ENCODE measurements at places on chromosomes 12 and 14.

DNA sequence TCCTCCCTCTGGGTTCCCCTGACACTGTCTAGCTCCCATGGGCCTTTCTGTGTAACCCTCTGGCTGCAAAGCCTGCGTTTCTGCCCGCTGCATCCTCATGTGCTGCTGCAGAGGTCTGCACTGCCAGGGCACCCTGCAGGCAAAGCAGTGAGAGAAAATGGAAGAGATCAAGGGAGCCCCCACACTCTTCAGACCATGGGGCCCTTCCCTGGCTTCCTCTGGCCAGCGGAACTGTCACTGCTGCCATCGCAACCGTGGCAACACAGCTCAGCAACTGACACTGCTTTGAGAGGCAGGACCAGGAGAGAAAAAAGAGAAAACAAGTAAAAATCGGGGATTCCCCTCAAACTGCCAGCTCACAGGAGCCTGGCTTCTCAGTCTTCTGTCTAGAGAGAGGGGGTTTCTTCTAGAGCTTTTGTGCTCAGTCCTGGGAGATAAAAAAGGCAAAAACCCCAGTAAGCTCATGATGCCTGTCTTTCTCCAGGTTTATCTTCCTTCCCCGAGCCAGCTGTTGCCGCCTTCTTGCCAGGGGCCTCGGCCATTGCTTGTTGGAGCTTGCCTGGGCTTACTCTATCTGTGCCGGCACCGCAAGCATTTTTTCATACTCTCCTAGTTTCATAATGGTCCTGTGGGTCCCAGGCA is 38.9 kb downstream of the C14orf132 start:
- no peak for DNase-seq

- DNase-seq = peak; percentile 3
Observed at GRCh38 chr12:113049976-113050742, 6.4 kb upstream of the DTX1 start.

DNA sequence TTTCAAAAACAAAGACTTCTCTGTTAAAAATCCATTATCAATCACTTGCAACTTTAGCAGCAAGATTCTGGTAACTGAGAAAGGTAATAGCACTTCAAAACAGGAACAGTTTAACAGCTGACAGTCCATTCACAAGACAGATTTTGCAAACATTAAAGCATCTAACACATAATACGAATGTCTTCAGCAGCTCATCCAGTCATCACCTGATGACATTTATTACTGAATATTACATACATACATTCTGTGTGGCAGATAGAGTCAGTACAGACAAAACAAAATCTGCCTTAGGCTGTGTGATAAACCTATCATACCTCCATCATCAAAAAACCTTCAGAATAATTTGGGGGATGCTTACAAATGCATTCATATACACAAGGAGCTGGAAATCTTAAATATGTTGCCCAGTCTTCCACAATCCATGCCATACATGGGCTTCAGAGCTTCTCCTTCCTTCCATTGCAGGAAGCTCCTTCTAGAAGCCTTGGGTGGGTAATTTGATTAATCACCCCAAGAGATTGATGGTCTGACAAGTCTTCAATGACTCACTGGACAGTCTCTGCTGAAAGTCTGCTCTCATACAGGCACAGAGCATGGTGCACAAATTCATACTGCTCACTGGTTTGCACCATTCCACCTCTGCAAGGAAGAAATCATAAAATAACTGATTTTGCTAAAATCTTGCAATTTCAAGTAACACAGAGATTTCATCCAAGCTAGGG is 1.6 kb upstream of the PTPRB start:
- DNase-seq = no peak

DNA sequence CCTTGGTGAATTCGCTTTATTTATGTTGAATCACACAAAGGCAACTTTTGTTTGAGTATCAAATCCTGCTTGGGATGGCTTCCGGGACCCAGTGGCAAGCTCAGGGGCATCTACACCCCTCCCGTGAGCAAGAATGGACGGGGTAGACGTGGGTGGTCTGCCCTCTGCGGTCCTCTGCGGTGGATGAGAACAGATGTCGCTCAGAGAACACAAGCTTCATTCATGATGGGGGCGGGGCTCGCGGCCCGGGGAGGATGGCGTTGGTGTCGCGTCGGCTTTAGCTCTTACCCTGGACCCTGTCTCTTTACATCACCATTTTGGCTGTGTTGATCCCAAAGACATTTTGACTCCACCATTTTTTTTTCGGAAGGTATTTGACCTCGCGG is 158.5 kb upstream of the RTL1 start:
- DNase-seq = no peak

- DNase-seq = no peak
Observed at GRCh38 chr12:51921017-51921725, 13.9 kb downstream of the ACVRL1 start.

DNA sequence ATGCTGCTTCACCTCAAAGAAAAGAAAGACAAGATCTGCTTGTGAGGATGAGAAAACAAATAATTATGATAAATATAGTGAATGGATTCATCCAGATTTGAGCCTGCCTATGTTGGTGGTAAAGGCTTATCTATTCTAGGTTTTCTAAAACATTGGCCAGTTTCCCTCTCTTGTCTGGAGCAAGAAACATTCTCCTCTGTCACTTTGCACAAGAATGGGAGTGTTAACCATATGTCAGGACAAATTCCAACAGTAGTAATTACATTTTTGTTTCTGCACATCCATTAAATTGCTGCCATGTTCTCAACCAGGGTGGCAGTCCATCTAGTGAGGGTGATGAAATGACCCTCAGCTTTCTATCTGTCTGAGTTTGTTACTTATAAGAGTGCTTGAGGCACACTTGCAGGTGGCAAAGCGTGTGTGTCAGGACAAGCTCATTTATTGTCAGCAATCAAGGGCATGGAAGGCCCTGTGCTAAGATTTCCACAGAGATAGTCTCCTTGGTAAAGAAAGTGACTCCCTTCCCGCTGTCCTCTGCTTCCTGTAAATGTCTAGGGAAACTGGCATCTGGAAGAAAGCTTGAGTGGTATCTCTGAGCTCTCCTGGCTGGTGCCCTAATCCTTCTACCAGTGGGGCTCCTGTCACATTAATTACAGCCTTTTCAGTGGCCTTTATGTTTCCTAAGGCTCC is 502.1 kb upstream of the FLRT2 start:
- no peak for DNase-seq

GRCh38 chr12:102896067-102896466 is 21.0 kb downstream of the PAH start:
- DNase-seq = no peak

DNA sequence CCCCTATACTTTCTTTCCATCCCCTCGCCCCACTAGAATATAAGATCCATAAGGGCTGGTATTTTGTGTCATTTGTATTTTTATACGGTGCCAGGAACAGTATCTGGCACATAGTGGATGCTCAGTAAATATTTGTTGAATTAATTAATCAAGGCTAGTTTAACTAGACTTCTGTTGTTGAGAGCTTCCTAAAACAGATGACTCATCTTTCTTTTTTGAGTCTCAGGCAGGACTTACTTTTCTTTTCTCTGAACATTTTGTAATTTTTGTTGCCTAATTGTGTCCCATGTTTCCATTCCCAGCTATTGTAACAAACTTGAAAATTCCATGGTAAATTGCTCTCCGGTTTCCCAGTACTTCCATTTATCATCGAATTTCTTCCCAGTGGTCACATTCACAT is 16.7 kb downstream of the STK38L start:
- DNase-seq = no peak

- no peak for DNase-seq
Observed at GRCh38 chr12:24797901-24798300, 151.0 kb downstream of the BCAT1 start.

GRCh38 chr12:68189821-68190242 is 30.3 kb upstream of the IFNG start:
- DNase-seq = no peak

DNA sequence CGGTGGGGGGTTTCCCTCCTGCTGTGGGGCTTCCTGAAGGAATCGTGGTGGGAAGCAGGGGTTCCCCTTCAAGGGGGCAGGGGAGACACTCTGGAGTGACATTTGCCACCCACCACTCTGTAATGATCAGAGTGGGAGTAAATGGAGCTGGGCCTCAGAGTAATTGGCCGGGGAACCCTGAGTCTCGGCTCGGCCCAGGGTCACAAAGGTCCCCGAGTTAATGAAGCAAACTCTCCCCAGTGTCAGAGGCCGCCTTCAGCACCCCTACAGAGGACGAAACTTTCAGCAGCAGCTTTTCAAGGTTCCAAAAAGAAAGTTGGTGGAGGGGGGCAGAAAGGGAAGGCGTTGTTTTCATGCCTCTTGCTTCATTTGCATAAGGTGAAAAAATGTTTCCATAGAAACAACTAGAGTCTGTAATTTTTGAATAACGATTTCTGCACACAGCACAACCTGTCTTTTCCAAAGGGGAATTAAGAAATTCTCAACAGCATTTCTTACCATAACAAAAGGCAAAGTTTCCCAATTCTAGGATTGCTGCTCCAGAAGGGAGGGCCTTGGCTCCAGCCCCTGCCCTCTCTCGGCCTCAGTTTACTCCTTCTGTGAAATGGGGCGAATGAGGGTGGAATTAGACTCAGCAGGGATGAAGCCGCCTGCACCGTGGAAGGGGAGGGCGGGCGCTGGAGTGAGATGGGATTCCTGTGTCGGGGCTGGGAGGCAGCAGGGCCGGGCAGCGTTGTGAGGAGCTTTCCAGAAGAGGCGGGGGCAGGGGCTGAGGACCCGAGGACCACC is 67.0 kb upstream of the BEGAIN start:
- DNase-seq = no peak

- no peak for DNase-seq
Observed at GRCh38 chr12:116490471-116490870, 68.7 kb upstream of the MAP1LC3B2 start.

DNA sequence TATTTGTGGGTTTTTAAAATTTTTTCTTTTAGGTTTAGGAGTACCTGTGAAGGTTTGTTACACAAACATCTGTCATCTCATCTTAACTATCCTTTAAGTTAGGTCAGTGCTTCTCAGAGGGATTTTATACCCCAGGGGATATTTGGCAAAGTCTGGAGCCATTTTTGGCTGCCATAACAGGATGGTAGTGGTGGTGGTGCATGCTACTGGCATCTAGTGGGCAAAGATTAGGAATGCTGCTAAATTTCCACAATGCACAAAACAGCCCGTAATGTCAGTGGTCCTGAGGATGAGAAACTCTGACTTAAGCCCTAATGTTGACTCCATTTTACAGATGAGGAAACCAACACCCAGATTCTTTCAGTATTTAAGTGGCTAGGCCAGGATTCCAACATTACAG is 85.2 kb upstream of the MYF6 start:
- no peak for DNase-seq

- DNase-seq = no peak
Observed at GRCh38 chr14:81519200-81520011, 14.2 kb downstream of the SEL1L start.

GRCh38 chr14:68734231-68734732 is 58.6 kb downstream of the ZFP36L1 start:
- peak; percentile 64 for DNase-seq

- DNase-seq = no peak
Observed at GRCh38 chr14:53493860-53494259, 340.7 kb upstream of the DDHD1 start.

- DNase-seq = no peak
Observed at GRCh38 chr12:104048811-104049210, 1.2 kb downstream of the GLT8D2 start.

DNA sequence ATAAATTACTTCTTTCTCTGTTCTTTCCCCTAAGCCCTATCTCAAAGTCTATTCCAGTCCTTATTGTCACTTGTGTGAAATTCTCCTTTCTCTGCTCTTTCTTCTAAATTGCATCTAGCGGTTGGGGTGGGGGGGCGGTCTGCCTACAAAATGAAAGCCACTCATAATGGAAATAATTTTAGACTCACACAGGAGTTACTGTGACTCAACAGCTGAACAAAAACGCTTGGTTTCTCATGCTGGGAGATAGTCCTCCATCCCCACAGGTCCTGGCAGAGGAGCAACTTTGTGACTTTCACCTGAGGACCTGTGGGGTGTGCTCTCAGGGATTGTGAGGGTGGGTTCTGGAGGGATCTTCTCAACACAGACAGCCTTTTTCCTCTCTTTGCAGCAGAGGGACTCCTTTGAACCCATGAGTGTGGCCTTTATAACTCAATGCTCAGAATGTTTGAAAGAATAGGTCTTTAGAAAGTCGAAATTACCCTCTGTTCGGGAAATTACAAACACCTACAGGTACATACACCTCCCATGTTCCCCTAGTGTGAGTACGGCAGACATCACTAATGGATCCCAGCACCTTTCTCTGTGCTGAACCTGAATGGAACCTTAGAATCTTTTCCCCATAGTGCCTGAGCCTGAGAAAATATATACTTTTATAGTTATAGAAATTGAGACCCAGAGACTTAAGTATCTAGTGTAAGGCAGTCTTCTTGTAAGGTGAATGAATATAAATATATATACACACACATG is 109.7 kb downstream of the CHST11 start:
- DNase-seq = peak; percentile 54

- no peak for DNase-seq
Observed at GRCh38 chr12:65946821-65947220, 122.5 kb downstream of the HMGA2 start.

DNA sequence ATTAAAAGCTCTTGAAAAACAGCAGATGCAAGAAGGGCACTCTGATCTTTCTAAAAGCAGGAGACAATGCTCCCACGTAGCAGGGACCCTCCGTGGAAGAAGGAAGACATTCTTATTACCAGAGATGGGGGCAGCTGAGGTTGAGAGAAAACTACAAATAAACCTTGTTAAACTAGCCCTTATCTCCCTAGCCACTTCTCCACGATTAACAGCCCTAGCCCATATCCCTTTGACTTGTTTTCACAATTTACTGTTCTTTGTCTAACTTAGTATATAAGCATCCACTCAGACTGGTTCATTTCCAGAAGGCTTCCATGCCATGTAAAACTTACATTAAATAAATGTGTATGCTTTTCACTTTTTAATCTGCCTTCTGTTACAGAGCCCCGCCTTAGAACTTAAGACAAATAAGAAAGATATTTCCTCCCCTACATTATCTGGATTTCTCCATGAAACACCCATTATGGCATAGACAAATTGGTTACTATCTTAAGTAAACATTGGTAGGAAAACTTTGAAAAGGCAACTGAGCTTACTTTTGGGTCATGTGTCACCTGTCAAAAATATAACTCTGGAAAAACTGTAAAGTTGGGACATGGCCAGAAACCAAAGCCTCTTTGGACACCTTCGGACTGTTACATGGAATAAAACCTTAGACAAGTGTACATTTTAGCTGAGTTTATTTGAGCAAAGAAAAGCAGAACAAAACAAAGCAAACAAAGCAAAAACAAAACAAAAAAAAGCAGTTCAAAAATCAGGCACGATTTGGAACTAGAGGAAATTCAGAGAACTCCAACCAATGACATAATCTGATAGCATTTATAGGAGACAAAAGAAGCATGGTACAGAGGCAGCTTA is 4.9 kb upstream of the RNASE1 start:
- DNase-seq = no peak

GRCh38 chr14:24606297-24606696 is 3.2 kb downstream of the GZMH start:
- DNase-seq = no peak

All from activated T-cell treated with anti-CD3 and anti-CD28 coated beads, Interleukin-2, amount 50 U/mL, for 24 hours (primary cell).